ENCODE measurements at places on chromosomes 3 and 15.
A peak's percentile ranks its signal among the peaks of the same experiment; 100 is the strongest.

DNA sequence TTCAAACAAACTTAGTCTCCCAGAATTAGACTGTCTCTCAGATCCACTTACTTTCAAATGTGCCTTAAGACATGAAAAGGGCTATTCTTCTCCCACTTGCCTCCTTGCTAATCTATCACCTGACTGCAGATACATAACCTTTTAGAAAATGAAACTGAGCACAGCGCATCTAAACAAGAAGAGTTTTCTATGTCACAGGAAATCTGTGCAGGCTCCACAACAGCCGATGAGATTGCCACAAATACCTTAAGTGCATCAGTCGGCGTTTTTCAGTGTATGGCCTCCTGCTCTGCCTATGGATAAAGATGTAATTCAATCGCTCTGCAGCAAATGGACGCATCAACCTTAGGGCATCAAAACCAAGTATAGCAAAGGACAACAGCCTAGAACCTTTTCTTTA is 544.2 kb downstream of the FOXP1 start:
- no peak for DNase-seq

- no peak for DNase-seq
Observed at GRCh38 chr3:11917051-11917450, 70.4 kb upstream of the TAMM41 start.

- no peak for DNase-seq
Observed at GRCh38 chr3:119349354-119350041, 55.3 kb downstream of the ARHGAP31 start.

DNA sequence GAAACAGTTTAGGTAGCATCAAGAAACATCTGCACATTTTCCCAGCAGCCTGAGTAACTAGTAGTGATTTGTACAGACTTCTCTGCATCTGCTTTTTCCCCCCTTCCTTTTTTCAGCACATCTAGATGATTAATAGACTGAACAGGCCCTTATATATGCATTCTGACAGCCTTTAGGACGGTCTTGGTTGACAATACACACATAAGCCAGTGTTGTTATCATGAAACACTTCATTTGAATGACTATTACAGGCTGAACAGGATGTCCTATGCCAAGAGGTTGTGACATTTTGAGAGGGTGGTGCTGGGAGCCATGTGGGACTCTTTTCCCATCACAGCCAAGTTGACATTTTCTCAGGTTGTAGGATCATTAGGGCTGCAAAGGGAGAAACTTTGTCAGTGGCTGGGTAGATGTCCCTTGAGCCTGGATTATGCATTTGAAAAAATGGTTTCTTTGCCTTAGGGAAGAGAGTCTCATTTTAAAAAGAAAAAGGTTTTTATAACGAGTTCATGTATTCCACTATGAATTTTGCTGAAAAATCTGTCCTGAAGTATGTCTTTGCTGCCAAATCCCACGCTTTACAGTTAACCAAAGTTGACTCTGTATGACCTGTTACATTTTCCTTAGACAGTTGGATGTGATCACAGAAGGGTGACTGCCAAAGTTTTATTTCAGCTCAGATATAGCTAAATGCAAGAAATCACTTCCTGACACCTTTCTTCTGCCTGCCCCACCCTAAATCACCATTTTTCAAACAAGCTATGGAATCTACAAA is 73.7 kb downstream of the FILIP1L start:
- no peak for DNase-seq

DNA sequence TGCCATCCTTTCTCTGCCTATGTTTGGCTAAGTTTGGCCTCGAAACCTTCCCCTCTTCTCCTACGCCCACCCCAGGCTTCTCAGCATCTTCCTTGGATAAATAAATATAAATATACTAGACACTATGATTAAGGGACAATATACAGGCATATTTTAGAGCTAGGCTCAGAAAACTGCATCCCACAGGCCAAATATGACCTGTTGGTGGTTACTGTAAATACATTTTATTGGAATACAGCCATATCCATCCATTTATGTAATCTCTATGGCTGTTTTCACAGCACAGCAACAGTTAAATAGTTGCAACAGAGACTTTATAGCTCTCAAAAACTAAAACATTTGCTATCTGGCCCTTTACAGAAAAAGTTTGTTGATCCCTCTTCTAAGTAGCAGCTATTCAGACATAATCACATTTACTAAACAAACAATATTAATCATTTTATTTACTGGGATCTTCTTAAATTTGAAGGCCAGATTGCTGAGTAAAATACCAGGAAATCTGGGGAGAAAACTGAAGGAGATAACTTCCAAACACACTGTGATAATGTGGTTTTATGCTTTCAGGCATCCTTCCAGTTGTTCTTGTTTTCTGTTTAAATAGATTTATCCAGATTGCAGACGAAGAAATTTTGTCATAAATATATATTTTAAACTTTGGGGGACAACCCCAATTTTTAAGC is 269.7 kb upstream of the THRB start:
- DNase-seq = no peak

DNA sequence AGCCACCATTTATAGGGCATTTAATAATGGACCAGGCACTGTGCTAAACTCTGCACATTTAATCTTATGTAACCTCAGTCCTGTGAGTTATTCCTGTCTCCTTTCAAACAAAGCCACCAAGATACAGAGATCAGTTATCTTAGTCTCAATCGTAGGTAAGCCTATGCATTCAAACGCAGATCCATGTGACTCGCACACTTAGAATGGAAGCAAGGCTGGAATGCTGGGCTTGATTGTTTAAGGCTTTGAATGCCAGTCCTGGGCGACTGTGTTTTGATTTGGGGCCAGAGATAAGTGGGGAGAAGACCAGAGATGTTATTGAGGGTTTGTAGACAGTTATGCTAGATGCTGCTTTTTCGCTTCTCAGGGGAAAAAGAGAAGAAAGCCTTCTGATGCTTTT is 22.2 kb downstream of the MED12L start:
- DNase-seq = no peak

DNA sequence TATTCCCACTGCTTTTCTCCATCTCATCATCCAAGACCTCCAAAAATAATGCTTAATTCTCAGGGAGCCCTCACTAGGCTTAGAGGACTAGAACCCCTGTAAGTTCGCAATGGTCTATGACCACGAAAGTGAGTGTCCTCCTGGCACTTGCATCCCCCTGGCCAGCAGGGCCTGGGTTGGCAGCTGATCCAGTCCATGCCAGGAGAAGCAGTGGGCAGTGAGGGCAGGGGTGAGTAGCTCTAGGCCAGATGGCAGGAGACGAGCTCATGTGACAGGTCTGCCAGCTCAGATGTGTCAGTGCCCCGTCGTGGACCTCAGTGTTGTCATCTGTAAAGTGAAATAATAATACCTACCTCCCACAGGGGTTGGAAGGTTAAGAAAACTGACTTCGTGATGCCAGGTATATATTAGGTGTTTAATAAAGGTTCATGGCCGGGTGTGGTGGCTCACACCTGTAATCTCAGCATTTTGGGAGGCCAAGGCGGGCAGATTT is 11.1 kb downstream of the GP5 start:
- no peak for DNase-seq

DNA sequence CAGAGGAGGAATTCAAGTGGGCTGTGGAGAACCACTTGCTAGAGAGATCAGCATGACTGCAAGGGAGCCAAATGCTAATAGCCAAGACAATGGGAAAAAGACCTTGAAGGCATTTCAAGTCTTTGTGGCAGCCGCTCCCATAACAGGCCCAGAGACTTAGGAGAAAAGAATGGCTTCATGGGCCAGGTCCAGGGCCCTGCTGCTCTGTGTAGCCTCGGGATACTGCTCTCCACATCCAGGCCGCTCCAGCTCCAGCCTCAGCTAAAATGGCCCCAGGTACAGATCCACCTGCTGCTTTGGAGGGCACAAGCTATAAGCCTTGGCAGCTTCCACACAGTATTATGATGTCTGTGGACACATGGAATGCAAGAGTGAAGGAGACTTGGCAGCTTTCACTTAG is 157.7 kb downstream of the NECTIN3 start:
- DNase-seq = no peak

DNA sequence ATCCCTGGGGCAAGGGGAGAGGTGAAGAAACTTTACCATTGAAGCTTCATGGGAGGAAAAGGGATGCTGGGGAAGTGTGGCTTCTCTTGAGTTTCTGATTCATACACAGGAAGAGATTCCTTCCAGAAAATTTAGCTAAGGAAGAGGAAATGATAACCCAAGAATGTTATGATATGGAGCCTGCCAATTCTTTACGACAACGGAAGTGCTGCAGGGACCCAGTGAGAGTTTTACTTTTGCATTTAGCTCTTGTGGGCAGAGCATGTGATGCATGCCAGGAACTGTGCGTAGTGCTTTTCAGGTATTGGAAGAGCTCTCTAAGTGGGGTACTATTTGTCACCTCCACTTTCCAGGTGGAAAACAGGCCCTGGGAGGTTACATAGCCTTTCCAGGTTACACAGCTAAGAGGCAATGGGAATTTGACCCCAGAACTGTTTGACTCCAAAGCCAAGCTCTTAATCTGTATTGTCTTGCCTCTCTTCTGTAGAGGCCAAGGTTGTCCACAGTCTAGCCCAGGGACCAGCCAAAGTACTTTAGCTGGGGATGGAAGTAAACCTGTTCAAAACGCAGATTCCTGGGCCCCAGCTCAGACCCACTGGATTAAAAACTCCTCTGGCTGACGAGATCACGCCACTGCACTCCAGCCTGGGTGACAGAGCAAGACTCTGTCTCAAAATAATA is 23.0 kb downstream of the CMTM7 start:
- no peak for DNase-seq

DNA sequence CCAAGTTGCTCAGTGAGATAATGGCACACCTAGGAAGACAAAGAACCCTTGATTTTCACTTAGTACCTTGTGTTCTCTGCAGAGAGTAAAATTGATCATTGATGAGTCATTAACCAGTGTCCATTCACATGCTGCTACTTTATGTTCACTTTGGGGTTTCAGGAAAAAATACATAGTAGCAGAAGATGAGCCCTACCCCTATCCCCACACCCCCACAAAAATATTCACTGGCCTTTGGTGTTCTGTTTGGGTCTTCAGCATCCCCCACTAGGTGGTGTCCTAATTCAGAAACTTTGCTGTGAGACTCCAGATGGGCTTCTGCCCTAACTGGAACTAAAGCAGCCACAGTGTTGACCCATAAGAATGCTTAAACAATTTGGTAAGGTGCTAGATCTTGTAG is 178.8 kb downstream of the KLHL25 start:
- DNase-seq = no peak

- no peak for DNase-seq
Observed at GRCh38 chr3:4766716-4767499, 212.3 kb upstream of the BHLHE40 start.

GRCh38 chr15:90099868-90100831 is 2.1 kb downstream of the IDH2 start:
- DNase-seq = peak; percentile 59

DNA sequence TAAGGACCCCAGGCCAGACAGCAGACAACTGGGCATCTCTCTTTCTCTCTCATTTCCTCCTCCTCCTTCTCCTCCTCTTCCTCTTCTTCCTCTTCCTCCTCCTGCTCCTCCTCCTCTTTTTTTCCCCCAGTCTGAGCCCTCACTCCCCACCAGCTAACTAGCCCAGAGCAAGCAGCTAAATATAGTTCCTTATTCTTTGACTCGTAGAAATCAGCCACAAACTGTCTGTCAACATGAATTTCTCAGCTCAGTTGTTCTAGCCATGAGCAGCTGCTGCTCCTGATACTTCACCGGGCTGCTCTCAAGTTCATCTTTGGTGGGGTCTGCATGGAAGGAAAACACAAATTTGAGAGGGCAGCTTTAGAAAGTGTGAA is 19.2 kb upstream of the LOXL1 start:
- DNase-seq = no peak

GRCh38 chr3:152728231-152728980 is 106.5 kb upstream of the P2RY1 start:
- no peak for DNase-seq

GRCh38 chr15:67090297-67091070 is 25.1 kb downstream of the SMAD3 start:
- DNase-seq = no peak
